Glomerular endothelial cell (primary cell): ENCODE measurements at places on chromosomes 7 and 10. TPM values are rescaled to one million over a fixed set of nuclear protein-coding genes. Genes with fewer than 3 reads are reported as not detected.

The SPDYE6 gene
- total RNA-seq, result not detected in 2 replicates

The NKX2-3 gene
- not detected in 2 replicates for total RNA-seq

- no peak for DNase-seq
Measured at GRCh38 chr7:47635091-47636080, 53.5 kb upstream of the TNS3 start.

- no peak for DNase-seq
Measured at GRCh38 chr7:82530361-82530760, 86.8 kb upstream of the CACNA2D1 start.

- DNase-seq, result no peak
Measured at GRCh38 chr10:37865957-37866803, 8.8 kb upstream of the ZNF248 start.

DNA sequence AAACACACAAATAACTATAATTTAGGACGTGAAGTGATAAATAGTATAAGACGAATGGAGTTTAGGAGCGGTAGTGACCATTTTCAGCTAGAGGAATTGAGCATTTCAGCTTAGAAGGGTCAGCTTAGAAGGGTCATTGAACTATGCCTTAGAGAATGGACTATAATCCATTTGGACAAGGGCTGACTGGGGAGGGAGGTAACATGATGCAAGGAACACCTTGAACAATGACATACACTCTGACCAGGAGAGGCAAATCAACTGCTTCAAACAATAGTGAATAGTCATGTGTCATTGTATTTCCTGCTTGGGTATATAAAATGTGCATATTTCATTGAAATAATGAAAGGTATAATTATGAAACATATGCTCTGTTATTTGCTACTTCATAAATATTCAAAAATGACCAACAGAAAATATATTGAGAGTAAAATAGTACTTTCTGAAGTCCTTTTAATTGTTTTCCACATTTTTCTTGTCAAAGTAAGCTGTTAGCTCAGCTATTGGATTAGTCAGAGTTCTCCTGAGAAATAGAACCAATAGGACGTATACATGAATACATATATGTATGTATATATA, 40.5 kb upstream of the WASL start:
- DNase-seq, result no peak

GRCh38 chr10:122525788-122526187, 34.8 kb upstream of the DMBT1 start:
- no peak for DNase-seq

The NUTM2E gene
- 0.19 and 0.23 TPM in 2 replicates for total RNA-seq

The CYP2W1 gene
- not detected in 2 replicates for total RNA-seq

The HOXA5 gene
- 23.5 and 34.5 TPM in 2 replicates for total RNA-seq

DNA sequence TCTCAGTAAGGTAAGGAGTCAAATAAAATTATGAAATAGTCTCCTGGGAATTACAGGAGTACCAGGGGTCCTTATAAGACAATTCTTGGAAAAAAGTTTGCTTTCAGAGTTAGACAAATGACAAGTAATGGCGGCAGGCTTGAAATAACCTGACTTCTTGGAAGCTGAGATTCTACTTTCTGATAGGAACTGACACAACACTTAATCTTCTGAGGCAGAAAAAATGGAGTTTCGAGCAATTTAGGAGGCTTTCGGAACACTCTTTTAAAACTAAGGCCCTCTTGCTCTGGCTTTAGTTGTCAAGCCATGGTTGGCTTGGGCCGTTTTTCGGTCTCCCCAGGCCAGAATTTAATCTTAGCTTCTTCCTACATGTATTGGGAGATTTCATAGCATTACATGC, 260.0 kb downstream of the GATA3 start:
- no peak for DNase-seq

The ADRA2A gene
- 0.48 and 2.0 TPM in 2 replicates for total RNA-seq

GRCh38 chr7:67894746-67895145, 898.1 kb downstream of the TYW1 start:
- no peak for DNase-seq

DNA sequence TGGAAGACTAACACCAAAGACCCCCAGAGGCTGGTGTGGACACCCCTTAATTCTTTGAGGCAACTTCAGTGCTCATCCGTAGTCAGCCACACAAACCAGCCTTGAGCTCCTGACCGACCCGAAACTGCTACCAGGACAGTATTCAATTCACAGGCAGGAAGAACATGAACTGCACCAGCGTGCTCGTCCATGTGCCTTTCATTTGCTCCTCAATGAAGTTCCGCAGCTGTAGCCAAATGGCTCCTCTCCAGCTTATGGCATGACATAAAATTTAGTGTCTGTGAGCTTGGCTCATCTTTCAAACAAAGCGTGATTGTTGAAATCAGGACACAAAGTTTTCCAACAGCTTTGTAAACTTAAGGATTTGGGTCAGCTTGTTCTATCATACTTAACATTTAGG, 144.1 kb upstream of the FAM171A1 start:
- DNase-seq, result no peak

DNA sequence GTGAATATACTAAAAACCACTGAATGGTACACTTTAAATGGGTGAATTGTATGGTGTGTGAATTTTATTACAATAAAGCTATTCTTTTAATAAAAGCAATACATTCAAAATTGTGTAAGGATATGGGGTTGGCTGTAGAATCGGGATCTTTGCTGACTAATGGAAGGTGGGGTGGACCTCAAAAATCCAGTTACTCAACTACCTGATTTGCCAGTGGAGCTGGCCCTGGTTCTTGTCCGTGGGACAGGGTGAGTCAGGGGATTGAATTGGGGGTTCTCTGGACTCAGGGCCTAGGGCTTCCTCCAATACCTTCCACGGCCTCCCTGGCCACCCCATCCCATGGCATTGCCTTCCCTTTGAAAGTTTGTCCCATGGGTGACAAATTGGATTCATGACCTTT, 13.5 kb upstream of the RABGEF1 start:
- DNase-seq, result no peak

DNA sequence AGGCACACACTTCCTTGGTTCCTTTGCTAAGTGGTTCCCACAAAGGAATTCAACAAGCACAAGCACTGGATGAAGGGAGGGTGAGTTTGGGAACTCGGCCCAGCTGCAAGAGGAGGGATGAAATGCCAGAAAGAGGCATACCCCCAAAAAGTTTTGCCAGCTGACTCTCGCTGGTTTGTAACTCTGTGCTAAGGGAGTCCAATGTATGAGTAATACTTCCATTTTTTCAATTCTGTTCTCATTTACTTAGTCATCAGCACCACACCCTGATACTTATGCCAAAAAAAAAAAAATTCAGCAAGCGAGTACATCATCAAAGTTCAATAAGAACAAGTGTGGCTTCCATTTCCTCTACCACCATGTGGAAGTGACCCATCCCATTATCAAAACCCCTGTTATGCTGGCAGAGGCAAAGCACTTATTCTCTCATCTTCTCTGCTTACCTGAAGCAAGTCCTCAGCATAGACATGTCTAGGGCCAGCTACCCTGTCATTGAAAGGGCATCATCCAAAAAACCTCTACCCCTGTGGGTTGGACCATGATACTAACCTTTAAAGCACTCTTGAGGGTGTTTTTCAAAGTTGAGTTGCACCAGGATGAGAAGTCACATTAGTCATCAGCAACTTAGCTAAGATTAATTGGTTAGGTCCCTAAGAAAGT, 6.9 kb upstream of the HYCC1 start:
- no peak for DNase-seq

DNA sequence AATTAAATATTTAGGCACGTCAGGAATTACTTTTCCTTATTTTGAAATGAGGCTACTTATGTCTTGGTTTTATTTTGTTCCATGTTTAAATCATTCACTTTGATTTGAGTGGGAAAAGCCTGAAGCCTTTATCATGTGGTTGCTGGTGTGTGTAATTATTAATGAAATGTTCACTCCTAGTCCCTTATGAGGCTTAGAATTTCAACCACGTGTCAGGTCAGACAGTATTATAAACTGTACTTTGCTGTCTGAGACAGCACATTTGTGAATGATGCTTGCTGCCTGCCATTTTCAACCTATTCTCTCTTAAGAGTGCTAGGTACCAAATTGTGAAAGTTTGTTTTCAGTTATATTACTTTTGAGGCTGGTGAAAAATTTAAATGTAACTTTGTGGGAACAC, 58.9 kb downstream of the COL17A1 start:
- no peak for DNase-seq

DNA sequence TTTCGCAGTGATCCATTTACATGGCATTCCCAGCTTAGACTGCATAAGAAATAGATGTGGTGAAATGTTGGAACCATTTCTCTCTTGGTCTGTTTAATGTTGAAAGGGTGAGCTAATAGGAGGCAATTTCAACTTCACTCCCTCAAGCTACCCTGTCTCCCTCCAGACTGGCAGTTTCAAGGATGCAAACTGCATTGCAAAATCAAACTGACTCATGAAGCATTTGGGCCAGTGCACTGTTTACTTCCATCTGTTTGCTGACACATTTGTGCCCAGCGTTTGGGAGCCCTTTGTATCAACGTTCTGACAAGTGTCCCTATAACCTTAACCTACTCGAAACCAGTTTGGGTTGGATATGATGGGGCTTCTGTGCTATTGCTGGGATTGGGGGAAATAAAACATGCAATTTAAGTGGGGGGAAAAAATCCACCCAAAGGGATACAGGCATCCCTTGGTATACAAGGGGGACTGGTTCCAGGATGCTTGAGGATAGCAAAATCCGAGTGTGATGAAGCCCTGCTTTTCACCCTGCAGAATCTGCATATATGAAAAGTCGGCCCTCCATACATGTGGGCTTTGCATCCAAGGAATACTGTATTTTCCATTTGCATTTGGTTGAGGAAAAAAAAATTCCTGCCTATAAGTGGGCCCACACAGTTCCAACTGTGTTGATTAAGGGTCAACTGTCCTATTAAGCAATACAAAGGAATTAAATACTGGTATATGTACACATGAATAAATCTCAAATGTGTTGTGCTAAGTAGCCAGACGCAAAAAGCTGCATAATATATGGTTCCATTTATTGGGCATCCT, 15.6 kb downstream of the RHEB start:
- DNase-seq, result no peak

- DNase-seq, result no peak
Measured at GRCh38 chr10:60172363-60172990, 217.2 kb downstream of the ANK3 start.

The PTF1A gene
- total RNA-seq, result not detected in 2 replicates

DNA sequence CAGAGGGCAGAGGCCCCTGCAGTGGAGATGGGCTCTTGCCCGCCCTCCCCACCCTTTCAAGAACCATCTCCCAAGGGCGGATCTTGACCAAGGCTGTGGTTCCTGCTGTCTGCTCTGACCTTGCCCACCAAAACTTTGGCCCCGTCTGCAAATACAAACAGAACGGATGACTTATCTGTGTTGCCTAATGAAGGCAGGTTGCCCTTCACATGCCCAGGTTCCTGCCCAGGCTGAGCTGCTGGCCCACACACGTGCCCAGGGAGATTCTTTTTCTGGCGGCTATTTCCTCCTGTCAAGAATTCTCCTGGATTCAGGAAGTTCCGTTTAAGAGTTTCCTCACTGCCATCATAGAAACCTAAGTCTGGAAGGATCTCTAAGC, 78.3 kb downstream of the PROSER2 start:
- no peak for DNase-seq

- DNase-seq, result no peak
Measured at GRCh38 chr10:79024720-79025198, 44.0 kb upstream of the ZMIZ1 start.

- DNase-seq, result no peak
Measured at GRCh38 chr10:73095481-73096021, 1.1 kb downstream of the P4HA1 start.

DNA sequence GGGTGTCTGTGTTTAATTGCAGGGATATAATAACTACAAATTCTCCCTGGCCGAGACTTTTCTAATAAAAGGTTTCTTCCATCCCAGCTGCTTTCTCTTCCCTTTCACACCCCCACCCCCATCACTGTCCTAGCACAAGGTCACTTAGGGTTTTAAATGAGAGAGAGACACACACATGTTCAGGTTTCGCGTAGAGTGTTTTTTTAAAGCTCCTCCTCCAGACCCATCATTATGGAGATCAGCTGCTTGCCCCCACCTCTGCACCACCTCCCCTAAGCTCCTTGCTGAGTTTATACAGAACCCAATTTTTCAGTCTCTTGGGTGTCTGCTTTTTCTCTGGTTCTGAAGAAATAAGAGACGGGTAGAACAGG, 18.6 kb downstream of the LRMDA start:
- DNase-seq, result no peak

DNA sequence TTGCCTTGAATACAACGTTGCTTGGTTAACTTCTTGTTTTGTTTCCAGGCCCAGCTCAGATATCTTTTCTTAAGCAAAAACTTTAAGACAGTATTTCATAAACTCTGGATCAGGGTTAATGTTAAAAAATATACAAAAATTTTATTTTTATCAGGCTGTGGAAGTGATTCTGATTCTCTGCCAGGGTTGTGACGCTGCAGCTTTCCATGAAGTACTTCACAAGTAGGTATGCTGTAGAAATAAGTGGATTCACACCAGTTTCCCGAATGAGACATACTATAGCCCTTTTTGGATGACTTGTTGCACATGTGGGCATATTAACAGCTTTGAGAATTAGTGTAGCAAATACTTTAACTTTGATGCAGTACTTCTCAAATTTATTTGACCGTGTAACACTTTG, 70.1 kb downstream of the CDK14 start:
- no peak for DNase-seq

The RHOBTB1 gene
- total RNA-seq, result 34.2 and 42.7 TPM in 2 replicates

DNA sequence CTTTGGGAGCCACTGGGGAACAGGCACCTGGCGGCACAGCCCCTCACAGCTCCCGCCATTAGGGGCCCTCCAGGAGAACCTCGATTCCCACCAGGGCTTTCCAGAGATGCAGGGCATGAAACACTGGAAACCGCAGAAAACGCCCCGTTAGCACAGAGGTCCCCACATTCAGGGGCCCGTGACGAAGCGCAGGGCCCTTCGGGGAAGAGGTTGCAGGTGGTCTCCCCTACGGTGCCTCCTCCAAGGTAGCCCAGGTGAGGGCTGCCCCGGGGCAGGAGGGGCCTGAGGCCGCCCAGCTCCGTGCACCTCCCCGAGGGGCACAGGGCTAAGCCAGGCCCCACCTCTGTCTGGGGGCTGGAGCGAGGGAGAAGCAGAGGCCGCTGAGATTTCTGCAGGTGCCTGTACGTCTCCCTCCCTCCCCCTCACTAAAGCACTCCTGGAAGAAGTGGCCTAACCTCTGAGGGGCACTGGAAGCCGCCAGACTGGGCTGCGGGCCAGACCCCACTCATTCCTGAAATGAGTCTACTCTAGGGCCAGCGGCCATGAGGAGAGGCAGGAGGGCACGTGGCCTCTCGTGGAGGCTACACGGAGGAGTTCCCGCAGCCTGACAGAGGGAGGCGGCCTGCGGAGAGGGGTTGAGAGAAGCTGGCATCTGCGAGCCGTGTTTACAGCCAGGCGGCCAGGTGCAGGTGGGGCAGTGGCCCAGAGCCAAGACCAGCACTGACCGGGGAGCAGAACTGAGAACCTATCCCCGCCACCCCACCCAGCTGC, 6.9 kb downstream of the PDGFA start:
- DNase-seq, result no peak

The H2BK1 gene
- not detected in 2 replicates for total RNA-seq
